ENCODE measurements at places on chromosomes 5 and 9. TPM values are rescaled to one million over a fixed set of nuclear protein-coding genes. Genes with fewer than 3 reads are reported as not detected.

Gene CBY3
- not detected for total RNA-seq

Gene CEL
- 2.8 TPM for total RNA-seq

Gene PCDHGA2
- total RNA-seq = not detected

Gene EPB41L4B
- not detected for total RNA-seq

Gene ZNF608
- total RNA-seq = not detected

Gene PNPLA7
- total RNA-seq = 3.4 TPM

GRCh38 chr9:4105183-4105582 is 194.7 kb downstream of the GLIS3 start:
- no peaks in the 10 kb centered on the region for H3K36me3 ChIP-seq
- no peak overlapping the region for H3K27ac ChIP-seq
- no peaks in the 10 kb centered on the region for H3K4me1 ChIP-seq
- DNase-seq = no peak
- H3K27me3 ChIP-seq = peaks cover 3% of the 10 kb centered on the region
- H3K4me3 ChIP-seq = no peak overlapping the region

DNA sequence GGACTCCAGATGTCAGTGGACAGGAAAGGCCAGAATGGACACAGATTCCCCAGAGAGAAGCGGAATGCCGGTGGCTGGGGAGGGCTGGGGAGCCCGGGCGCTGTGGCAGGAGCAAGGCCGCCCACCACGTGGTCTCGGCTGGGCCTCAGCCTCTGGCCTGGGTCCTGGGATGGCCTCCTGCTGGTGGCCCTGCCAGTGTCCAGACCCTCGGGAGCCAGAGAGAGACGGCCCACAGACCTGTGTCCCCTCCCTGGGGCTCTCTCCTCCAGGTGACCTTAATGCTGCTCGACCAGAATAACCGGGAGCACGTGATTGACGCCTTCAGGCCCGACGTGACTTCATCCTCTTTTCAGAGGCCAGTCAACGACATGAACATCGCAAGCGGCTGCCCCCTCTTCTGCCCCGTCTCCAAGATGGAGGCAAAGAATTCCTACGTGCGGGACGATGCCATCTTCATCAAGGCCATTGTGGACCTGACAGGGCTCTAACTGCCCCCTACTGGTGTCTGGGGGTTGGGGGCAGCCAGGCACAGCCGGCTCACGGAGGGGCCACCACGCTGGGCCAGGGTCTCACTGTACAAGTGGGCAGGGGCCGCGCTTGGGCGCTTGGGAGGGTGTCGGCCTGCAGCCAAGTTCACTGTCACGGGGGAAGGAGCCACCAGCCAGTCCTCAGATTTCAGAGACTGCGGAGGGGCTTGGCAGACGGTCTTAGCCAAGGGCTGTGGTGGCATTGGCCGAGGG is 19.0 kb downstream of the FBXW5 start:
- H3K36me3 ChIP-seq = peaks cover 47% of the 10 kb centered on the region
- DNase-seq = no peak
- H3K4me1 ChIP-seq = peaks cover 4% of the 10 kb centered on the region
- H3K4me3 ChIP-seq = no peak overlapping the region
- H3K27me3 ChIP-seq = no peaks in the 10 kb centered on the region

- no peaks in the 10 kb centered on the region for H3K27me3 ChIP-seq
- DNase-seq = no peak
- no peak overlapping the region for H3K4me3 ChIP-seq
- H3K4me1 ChIP-seq = no peaks in the 10 kb centered on the region
- no peaks in the 10 kb centered on the region for H3K36me3 ChIP-seq
Observed at GRCh38 chr5:24497145-24497544, 147.6 kb downstream of the CDH10 start.

- peak overlapping the region; percentile 97 for H3K4me3 ChIP-seq
- peaks cover 44% of the 10 kb centered on the region for H3K36me3 ChIP-seq
- H3K27ac ChIP-seq = peak overlapping the region; percentile 99
- peaks cover 52% of the 10 kb centered on the region for H3K4me1 ChIP-seq
- no peak for DNase-seq
- no peaks in the 10 kb centered on the region for H3K27me3 ChIP-seq
Observed at GRCh38 chr9:99222416-99223270, 561 bp downstream of the SEC61B start.

DNA sequence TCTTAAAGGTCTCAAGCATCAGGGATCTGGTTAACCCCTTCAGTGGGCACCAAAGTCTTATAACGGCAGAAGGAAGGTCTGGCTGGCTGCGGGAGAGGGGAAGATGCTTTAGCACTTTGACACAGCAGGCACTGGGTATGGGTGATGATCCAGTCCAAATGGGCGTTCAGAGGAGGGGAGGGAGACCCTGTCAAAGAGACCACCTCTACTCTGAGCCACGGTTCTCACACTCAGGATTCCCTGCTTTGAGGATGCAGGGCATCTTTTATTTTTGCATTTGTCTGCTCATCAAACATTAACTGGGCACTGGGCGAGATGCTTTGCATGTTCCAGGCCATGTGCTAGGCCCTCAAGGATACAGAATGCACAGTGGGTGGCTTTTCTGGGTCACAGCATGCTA is 204.0 kb downstream of the DAB2IP start:
- H3K36me3 ChIP-seq = no peaks in the 10 kb centered on the region
- no peak overlapping the region for H3K27ac ChIP-seq
- no peaks in the 10 kb centered on the region for H3K4me1 ChIP-seq
- DNase-seq = no peak
- no peak overlapping the region for H3K4me3 ChIP-seq

- H3K27me3 ChIP-seq = no peaks in the 10 kb centered on the region
- H3K27ac ChIP-seq = peak overlapping the region; percentile 78
- H3K4me1 ChIP-seq = peaks cover 61% of the 10 kb centered on the region
- H3K36me3 ChIP-seq = peaks cover 47% of the 10 kb centered on the region
Observed at GRCh38 chr5:6715271-6715670, 2.0 kb downstream of the TENT4A start.

- no peak overlapping the region for H3K4me3 ChIP-seq
- no peaks in the 10 kb centered on the region for H3K36me3 ChIP-seq
- no peak for DNase-seq
- H3K27me3 ChIP-seq = peaks cover 19% of the 10 kb centered on the region
- H3K27ac ChIP-seq = no peak overlapping the region
Observed at GRCh38 chr5:149175346-149176105, 34.2 kb downstream of the ABLIM3 start.

DNA sequence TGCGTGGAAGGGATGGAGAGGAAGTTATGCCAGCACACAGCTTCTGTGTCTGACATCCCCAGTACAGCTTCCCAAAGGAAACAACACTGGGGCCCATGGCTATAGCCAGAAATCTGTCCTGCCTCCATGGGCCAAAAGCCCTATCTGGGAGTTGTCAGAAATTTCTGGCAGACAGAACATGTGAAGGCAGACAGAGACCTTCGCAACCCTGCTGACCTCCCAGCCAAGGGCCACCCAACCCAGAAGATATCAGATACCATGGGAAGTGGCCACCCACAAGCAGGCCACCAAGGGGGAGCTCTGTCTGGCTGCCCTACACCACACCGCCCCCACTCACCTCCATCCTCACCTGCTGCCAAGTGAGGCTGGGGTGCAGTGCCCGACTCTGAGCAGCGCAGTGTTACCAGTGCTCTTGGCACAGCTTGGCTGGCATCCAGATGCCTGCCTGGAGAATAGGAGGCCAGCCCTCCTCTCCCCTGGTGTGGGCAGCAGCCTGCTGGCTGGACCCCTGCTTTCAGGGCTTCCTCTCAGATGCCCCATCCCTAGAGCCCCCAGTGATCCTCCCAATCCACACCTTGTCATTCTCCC is 61.6 kb upstream of the NEURL1B start:
- no peak for DNase-seq
- H3K4me1 ChIP-seq = no peaks in the 10 kb centered on the region
- no peak overlapping the region for H3K27ac ChIP-seq
- no peak overlapping the region for H3K4me3 ChIP-seq

DNA sequence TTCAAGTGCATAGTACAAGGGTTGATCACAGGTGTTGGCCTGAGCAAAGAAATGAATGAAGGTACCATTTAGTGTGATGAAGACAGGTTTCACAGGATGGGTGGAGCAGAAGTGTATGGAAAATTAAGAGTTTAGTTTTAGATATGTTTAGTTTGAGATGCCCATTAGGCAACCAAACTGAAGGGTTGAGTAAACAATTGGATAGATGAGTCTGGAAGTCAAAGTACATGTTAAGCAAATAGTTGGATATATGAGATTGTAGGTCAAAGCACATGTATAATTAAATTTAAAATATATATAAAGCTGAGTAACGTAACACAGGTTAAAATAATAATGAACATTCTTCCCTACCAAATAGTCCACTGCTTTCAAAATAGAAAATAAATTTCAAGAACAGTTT is 237.1 kb upstream of the PCSK5 start:
- H3K36me3 ChIP-seq = no peaks in the 10 kb centered on the region
- no peaks in the 10 kb centered on the region for H3K4me1 ChIP-seq
- no peak overlapping the region for H3K4me3 ChIP-seq
- H3K27me3 ChIP-seq = peaks cover 6% of the 10 kb centered on the region

DNA sequence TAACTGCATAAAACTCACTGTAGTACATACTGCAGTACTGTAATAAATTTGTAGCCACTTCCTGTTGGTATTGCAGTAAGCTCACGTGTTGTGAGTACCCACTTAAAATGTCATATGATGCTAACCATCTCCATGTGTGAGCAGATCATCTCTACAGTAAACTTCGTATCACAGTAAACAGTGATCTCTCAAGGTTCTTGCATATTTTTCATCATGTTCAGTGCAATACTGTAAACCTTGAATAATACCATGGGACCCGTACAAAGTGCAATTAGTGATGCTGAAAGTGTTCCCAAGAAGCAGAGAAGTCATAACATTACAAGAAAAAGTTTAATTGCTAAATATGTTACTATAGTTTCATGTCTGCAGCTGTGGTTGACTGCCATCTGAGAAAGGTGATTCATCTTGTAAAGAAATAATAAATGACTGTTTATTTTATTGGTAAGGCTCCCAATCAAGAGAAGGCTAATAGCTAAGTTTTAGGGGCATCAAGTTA is 253.8 kb upstream of the POU5F2 start:
- H3K27ac ChIP-seq = no peak overlapping the region
- peaks cover 5% of the 10 kb centered on the region for H3K36me3 ChIP-seq
- no peak for DNase-seq
- peaks cover 3% of the 10 kb centered on the region for H3K4me1 ChIP-seq

- peaks cover 17% of the 10 kb centered on the region for H3K4me1 ChIP-seq
- no peaks in the 10 kb centered on the region for H3K36me3 ChIP-seq
- H3K27me3 ChIP-seq = no peaks in the 10 kb centered on the region
- DNase-seq = no peak
Observed at GRCh38 chr5:119406551-119407110, 45.7 kb upstream of the HSD17B4 start.

DNA sequence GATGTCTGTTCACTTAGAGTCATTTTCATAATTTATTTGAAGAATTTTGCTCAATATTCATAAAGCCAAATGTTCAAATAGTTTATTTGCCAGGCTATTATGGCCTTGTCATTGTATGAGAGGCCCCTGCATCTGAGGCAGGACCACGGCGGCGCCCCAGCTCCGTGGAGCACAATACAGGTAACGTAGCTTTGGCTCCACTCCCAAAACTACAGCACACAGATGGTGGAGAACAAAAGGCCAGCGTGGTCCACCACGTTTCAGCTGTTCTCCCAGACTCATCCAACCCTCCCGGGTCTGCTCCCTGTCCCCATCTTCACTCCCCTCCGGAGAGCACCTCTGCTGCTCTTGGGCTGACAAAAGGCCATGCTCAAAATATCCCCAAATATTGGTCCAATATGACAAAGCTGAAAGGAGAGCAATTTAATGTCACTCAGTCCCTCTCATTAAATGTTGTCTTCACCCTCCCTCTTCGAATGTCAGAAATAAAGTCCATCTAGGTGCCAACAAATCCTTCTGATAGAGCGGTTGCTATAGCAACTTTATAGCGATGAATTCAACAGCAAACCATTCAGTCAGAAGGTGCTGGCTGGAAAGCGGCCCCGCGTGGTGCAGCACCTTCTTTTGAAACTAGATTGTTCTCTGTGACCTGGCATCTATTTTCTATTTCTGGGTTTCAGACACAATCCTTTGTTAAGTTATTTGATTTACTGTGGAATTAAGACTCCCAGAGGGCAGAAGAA is 504.3 kb downstream of the ARHGEF28 start:
- H3K4me1 ChIP-seq = no peaks in the 10 kb centered on the region
- H3K27ac ChIP-seq = no peak overlapping the region

GRCh38 chr5:109218818-109219217 is 191.0 kb downstream of the PJA2 start:
- no peak overlapping the region for H3K27ac ChIP-seq
- no peaks in the 10 kb centered on the region for H3K27me3 ChIP-seq
- no peak for DNase-seq

DNA sequence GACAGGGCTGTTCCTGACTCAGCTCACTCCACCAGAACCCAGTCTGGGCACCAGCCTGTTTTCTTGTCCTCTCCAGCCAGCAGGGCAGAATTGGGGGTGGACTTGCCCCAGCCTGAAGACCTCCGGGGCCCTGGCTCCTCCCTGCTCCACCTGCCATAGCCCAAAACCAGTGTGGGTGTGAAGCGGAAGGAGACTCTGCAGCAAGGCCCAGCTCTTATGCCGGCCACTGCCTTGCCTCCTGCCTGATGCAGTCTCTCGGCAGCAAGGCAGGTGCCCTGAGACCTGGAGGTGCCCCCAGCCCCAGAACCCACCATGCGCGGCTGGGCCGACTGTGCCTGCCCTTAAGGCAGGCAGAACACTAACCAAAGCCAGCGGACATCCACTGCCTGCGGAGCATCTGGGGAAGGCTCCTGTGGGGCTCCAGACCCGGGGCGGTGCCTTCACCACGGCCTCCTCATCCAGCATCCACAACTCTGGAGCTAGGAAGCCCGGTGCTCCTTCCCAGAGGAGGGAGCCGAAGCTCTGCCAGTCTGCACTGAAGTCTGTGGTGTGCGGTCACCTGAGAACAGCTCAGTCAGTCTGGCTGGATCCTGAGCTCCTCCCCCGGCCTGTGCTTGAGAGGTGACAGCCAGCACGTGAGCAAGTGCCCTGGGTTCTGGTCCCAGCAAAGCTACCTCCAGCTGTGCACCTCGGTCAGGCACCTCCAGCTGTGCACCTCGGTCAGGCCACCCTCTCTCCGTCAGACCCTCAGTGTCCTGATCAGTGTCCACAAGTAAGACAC is 116.7 kb downstream of the ADAMTS2 start:
- no peaks in the 10 kb centered on the region for H3K27me3 ChIP-seq
- no peak overlapping the region for H3K27ac ChIP-seq
- H3K36me3 ChIP-seq = no peaks in the 10 kb centered on the region
- DNase-seq = no peak
- no peak overlapping the region for H3K4me3 ChIP-seq
- no peaks in the 10 kb centered on the region for H3K4me1 ChIP-seq

DNA sequence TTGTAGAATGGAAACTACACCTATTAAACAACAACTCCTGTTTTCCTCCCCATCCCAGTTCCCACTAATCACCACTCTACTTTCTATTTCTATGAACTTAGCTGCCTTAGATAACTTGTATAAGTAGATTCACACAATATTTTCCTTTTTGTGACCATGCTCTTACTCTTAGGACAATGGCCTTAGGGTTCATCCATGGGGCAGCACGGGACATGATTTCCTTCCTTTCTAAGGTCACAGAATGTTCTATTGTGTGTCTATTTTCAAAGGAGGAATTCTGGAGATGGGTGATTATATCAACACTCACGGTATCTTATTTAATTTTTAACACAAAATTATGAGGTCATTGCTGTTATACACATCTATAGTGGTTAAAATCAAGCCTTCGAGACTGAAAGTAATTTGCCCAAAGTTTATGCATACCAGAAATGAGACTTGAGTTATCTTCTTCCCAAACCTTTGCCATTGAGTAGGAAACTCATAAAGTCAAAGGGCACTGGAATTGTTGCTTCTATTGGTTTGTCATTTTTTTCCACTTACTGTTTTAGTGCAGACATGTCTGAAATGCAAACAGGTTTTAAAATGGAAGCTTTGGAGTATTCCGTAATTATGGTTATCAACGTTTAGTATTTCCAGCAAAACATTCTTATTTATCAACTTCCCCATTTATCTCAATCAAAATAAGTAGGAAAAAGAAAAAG is 23.6 kb downstream of the CTSL start:
- H3K4me1 ChIP-seq = no peaks in the 10 kb centered on the region
- no peaks in the 10 kb centered on the region for H3K36me3 ChIP-seq
- H3K27ac ChIP-seq = no peak overlapping the region
- no peak overlapping the region for H3K4me3 ChIP-seq
- no peak for DNase-seq
- H3K27me3 ChIP-seq = no peaks in the 10 kb centered on the region
